ENCODE measurements at places on chromosomes 2 and 18.

- DNase-seq: no peak
Measured at GRCh38 chr2:46376586-46376985, 79.4 kb downstream of the EPAS1 start.

GRCh38 chr2:70381821-70382220 lies 80.0 kb upstream of the FAM136A start:
- DNase-seq: peak; percentile 16

- DNase-seq: no peak
Measured at GRCh38 chr2:37669446-37669845, 2.0 kb downstream of the CDC42EP3 start.

- DNase-seq: no peak
Measured at GRCh38 chr2:140641163-140641562, 1489.7 kb downstream of the LRP1B start.

DNA sequence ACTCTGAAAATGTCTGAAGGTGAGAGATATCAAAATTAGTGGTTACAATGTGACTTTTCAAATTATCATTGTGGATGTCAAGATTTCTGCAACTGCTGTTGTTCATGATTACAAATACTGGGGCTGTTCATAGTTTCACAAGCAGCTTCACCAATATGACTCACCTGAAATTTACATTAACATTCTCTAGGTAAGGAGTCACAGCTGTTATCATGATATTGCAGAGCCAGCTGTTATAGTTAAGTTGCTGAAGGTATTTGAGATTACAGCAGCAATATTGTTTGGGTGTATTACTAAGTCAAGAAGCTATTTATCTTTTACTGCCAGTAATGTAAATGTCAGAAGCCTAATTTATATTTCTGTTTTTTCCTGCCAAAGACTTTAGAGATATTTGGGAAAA lies 140.0 kb downstream of the MC4R start:
- peak; percentile 42 for DNase-seq

DNA sequence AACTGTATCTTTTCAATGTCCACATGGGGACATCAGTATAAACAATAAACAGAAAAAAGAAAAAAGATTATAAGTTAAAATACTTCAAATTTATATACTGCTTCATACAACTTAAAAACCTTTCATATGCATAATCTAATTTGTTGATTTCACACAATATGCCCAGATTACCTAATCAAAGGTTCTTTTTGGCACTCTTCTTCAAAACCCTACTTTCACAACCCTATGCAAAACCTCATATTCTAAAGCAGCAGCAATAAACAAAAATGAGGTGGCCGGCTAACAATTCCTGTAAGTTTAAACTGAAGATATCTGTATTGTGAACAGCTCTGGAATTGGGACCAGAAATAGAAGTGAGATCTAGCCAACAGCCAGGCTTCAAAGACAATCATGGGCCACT lies 28.6 kb downstream of the STK17B start:
- DNase-seq: no peak

DNA sequence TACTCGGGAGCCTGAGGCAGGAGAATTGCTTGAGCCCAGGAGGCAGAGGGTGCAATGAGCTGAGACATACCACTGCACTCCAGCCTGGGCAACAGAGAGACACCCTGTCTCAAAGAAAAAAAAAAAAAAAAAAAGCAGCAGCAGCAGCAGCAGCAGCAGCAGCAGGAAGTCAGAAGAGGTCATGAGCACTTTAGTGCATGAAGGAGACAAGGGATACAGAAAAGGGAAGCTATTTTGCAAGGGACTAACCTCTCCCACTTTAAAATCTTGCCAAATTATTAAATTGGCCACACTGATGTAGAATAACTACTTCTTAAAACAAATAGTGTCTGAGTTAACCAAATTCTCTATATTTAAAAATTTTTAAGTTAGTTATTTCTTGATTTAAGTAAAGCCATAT lies 113.4 kb upstream of the PDE1A start:
- no peak for DNase-seq

DNA sequence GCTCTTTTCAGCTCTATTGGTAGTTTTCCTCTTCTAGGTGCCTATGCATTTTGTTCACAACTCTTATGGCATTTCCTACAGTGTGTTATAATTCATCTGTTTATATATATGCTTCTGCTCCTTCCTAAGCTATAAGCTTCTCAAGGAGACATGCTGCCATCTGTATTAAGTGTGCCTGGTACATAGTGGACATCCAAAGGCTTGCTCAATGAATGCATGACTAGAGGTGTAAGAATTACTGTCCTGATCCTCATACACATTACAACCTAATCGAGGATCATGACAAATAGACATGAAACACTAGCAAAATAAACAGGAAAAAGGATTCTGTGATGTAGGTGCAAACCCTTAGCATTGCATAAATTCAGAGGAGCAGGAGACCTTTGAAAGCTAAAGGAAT lies 50.2 kb downstream of the CDC42EP3 start:
- no peak for DNase-seq

DNA sequence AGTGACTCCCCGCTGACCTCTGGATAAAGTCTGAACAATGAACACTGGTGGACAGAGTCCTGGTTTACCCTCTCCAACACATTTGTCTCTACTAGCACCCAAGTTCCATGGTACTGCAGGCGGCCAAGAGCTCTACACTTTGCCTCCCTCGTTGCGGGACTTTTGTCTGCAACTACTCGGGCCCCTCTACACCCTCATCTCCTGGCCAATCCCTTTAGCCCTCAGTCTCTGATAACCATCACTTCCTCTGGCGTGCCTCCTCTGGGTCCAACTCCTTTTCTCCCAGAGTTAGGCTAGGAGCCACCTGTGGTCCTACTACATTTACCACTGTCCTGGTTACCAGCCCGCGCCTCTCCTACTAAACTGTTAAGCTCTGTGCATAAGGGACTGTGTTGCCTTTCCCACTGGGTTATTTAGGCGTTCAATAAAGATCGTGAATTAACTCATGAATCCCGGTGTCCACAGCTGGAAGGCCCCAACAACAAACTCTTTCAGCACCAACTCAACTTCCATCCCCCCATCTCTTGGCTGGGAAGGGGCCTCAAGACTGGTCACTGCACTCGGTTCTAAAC lies 757 bp downstream of the HDHD2 start:
- DNase-seq: no peak

DNA sequence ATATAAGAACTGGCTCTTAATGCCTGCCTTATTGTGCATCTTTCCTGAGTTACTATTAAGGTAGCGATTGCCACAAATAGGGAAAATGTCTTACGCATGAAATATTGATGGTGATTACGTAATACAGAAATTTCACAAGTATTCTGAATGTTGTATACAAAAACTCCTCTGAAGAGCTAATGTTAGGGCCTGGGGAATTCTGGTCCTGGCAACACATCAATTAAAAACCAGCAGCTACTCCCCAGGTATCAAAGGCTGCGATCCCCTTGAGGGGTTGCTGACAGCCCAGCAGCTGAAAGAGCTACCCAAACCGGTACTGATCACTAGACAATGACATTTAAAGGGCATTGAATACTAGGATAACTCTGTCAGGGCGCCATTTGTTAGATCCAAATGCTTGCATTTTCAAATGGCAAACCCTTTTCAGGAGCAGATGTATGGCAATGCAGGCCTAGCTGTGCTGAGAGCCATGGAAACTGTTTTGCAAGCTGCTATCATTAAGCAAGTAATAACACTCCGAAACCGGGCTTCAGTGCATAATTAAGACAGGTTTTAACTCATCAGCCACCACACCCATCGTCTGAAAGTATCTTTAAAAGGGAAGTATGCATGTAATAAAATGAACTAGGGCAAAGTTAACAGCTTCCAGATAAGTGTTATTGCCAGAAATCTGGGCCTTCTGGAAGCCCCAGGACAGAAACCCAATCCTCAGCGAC lies 78.4 kb downstream of the CLHC1 start:
- peak; percentile 30 for DNase-seq

DNA sequence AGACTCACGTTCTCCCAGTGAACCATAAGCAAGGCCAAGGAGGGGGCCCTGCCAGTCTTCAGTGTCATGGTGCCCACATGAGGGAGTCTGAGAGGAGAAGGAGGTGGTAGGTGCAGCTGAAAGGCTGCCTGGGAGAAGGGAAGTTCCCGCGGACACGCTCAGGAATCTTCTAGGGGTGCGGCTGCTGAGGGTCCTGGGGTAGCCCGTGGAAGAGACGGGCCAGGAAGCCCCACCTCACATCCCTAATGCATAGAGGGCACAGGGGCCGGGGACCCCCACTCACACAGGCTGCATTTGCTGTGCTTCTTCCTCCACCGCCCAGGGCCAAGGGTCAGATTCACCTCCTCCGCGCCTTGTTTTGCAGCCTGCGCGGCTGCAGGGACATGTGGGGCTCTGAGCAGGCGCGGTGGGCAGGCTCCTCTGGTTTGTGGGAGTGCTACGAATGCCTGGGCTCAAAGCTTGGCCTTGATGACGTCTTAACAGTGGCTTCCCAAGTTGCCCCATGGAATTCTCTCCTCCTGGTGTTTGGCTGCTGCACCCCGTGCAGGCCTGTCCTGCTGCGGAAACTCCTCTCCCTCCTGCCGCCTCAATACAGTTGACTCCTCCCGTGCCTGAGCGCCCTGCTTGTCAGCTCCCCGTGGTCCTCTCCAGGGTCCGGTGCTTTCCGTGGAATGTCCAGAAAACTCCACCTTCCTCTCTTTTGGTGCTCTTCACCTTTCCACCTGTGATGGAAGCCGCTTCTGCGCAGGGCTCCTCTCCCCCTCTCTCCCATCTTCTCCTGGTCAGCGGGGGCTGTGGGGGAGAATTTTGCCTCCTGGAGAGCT lies 95.7 kb downstream of the VAPA start:
- DNase-seq: no peak

DNA sequence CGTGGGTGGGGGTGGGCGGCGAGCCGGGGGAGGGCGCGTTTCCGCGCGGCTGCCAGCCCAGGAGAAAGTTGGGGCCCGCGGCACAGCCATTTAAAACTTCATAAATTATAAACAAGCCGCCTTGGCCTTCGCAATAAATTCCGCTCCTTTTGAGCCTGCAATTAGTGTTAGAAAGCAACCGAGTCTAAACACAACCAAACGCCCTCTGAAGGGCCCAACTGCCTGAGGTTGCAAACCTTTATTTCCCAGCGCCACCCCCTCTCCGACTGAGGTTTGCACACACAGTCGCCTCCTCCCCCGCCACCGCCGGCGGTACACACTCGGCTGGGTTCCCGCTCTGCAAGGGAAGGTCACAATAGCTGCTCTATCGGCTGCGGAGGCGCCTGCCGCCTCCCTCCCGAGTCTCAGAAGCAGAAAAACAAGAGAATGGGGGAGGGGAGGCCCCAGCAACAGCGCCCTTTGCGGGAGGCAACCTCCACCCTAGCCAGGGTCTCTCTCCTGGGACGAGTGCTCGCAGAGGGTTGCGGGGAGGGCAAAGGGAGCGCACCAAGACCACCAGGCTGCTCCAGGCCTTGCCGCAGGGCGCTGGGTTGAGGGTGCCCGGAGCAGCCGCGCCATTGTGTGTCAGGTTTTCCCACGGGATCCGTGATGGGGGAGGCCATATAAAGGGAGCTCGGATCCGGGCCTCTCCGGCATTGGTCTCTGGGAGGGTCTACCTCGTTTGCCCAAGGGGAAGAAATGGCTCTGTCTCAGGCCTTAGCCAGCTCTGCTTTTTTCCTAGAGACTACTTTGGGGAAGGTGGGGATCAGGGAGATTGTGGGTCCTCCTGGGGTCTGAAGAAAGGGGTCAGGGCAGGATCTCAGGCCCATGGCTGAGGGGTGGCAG lies 13.4 kb upstream of the HOXD1 start:
- no peak for DNase-seq

DNA sequence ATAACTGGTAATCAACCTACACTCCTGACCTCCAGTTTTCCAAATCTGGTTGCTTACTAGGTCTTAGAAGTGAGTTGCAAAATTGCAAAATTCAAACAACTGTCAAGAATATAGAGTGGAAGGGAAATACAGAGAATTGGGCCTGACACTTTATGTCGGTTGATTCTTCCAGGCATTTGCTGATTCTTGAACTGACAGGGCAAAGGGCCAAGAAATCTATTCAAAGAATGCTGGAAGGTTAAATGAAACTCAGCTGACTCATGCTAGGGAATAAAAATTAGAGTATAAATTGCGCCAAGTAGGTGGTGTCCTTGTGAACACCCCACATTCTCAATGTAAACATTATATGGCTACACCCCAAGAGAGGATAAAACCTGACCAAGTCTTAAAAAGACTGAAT lies 21.5 kb upstream of the ZSCAN30 start:
- DNase-seq: peak; percentile 50

- DNase-seq: no peak
Measured at GRCh38 chr2:55078956-55079355, 28.7 kb upstream of the RTN4 start.

DNA sequence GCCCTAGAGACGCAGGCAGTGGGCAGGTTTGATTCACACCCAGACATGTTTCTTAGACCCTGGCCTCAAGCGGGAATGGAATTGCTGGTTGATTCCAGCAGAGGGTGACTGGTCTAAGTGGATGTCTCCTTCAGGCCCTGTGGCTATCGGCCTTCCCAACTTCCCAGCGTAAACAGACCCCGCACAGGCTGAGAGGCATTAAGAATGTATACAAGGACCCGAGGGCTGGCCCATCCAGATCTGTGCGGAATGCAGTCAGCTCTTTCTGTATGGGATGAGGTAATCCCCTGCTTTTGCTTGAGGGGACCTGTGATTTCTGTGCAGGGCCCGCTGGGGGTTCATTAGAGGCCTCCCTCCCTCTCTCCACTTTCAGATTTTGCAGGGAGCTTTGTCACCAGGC lies 6.5 kb downstream of the ACKR3 start:
- peak; percentile 50 for DNase-seq

GRCh38 chr2:218780046-218780445 lies 1.9 kb upstream of the CYP27A1 start:
- DNase-seq: no peak

DNA sequence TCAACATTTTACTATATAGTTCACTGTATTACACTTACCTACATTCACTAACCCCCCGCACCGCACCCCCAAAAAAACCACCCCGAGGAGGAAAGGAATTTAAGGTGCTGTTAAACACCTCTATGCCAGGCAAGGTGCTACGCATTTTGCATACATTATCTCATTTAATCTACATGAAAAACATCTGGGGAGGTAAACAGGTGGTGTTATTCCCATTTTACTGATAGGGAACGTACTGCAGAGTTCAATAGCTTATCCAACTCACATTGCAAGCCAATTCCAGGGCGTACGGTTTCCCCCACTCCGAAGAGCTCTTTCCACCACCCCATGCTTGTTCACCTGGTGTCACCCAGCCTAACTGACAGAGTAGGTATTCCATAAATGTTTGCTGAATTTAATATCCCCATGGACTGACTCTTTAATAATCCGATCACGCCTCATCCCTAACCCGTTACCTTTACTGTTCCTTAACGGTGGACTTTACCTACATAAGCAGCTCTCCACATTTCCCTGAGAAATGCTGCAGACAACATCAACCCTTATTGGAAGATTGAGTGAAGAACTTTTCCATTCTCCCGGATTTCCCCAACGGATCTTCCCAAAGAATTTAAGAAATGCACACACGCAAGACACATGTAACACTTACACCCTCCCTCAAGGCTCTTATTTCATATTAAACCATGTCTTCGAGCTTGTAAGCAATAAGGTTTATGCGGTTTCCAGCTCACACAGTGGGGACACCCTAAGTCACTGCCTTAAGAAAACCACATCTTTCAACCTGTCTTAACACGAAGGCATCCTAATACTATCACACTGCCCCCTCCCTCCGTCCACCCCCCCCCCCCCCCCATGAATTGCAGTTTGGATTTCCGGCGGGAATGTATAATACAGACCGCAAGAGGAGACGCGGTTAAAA lies 1.2 kb downstream of the RAPH1 start:
- peak; percentile 86 for DNase-seq

- DNase-seq: no peak
Measured at GRCh38 chr2:9423922-9424272, 443 bp downstream of the CPSF3 start.

All from fibroblast of upper back skin (primary cell).